ENCODE measurements at places on chromosomes 6 and 20.

DNA sequence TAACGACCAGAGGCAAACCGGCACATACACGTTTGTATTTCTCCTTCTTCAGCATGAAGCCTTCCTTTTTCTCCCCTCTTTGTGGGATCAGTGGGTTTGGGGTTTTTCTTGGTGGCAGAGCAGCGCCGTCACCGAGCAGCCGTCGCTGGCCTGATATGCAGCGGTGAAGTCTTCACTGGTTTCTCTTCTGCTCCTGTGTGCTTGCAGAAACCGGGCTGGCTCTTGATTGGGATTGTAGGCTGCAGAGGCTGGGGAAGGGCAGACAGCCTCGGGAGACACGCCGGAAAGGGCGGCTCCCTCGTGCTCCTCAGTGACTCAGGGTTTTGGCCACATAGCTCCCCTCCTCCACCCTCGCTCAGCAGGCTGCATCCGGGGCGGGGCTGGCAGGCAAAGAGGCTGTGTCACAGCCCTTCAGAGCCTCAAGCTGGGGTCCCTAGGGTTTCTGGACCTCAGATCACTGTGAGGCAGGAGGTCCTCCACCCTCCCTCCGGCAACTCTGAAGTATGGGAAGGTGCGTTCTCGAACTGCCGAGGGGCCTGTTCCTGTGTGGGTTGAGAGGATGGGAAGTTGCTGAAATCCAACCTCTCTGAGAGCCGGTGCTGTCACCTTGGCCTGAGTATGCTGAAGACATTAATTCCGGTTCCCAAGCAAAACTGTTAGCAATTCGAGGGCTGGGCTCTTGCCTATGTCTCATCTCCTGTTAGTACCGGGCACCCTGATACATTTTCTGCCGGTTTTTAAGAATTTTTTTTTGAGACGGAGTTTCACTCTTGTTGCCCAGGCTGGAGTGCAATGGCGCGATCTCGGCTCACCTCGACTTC, 24.2 kb downstream of the NQO2 start:
- DNase-seq = peak; percentile 97

- no peak for DNase-seq
Observed at GRCh38 chr6:34731393-34732060, 25.8 kb upstream of the SNRPC start.

- no peak for DNase-seq
Observed at GRCh38 chr20:18144541-18145099, 7.0 kb downstream of the KAT14 start.

DNA sequence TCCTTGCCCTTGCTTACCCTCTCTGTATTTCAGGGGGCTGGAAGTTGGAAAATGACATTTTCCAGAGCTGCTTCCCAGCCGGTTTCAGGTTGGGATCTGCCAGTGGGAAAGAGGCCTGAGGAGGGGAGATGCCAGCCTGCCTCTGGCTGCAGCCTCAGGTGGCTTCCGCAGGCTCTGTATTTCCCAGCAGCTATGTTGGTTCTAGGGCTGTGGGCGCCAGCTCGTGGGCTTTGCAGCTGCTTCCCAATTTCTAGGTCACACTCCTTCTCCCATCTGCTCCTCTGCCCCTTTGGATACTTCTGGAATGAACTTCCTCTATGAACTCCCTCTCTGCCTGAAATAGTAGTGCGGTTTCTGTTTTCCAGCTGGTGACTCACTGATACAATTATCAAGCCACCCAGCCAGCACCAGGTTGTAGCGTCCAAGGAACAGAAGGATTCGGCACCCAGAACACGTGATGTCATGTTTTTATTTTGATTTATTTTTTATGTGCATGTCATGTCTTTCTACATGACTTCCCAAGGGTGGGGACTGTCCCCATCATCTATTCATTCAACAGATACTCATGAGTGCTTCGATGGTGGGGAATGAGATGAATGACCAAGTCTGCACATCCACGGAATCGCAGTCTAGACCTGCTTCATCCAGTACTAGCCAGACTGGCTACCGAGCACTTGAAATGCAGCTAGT, 38.0 kb downstream of the TGM2 start:
- DNase-seq = no peak

DNA sequence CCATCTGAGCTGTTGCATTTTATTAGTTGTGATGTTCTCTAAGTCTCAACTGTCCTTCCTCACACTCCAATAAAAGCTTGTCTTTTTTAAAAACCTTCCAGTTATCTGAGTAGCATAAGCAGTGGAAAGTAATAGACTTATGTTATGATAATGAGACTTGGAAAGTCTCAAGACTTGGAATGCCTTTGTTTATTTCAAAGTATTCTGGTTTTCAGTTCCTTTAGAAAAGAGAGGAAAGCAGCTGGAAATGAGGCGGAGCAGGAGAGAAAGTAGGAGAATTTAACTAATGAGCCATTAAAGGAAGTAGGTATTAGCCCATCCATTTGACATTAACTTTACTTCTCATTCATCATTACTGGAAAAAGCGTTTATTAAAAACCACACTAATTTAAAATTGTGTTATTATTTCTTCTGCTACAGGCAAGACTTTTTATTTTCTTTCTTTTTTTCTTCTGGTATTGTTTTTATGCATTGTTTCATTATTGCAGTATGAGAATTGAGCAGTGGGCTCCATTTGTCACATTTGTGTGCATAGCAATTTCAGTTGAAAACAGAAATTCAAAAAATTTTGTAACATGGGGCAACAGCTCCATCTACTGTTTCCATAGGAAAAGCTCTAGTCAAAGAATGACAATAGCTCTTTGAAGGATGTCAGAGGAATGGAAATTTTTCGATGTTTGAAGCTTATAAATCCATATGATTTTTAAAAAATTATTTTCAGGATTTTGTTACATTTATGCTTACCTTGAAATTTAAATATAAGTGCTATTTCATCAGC, 194.8 kb downstream of the COL9A1 start:
- DNase-seq = peak; percentile 5

- DNase-seq = peak; percentile 90
Observed at GRCh38 chr6:27871924-27872638, 40.1 kb downstream of the OR2B2 start.
